Stimulated activated CD4-positive, alpha-beta T cell treated with anti-CD3 and anti-CD28 coated beads, Interleukin-12 subunit alpha, Interleukin-12 subunit beta, amount 100 ng/mL, for 24 hours (primary cell): ENCODE measurements at places on chromosomes 7 and 10.

DNA sequence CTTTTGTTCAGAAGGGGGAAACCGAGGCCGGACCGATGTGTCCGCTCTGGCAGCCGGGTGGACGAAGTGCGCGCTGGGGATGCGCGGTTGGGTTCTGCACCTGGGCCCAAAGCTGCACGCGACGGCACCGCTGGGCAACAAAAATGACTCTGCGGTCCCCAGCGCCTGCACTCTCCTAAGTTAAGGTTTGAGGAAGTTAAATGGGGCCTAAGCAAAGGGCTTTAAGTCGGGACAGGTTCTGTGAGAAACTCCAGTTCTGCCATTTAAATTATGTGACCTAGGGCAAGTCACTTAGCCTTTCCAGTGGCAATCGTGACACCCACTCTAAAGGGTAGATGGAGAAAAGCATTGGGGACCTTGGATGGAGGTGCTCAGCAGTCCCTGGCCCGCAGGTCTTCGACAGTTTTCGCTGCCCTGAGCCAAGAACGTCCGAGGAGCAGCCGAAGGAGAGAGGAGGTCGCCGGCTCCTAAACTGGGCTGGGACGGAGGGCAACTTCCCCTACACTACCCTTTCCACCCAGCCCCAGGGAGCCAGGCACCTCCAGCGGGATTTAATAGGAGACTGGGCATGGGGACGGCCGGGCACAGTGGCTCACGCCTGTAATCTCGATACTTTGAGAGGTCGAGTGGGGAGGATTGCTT, 534 bp upstream of the ACBD5 start:
- DNase-seq = peak; percentile 30

DNA sequence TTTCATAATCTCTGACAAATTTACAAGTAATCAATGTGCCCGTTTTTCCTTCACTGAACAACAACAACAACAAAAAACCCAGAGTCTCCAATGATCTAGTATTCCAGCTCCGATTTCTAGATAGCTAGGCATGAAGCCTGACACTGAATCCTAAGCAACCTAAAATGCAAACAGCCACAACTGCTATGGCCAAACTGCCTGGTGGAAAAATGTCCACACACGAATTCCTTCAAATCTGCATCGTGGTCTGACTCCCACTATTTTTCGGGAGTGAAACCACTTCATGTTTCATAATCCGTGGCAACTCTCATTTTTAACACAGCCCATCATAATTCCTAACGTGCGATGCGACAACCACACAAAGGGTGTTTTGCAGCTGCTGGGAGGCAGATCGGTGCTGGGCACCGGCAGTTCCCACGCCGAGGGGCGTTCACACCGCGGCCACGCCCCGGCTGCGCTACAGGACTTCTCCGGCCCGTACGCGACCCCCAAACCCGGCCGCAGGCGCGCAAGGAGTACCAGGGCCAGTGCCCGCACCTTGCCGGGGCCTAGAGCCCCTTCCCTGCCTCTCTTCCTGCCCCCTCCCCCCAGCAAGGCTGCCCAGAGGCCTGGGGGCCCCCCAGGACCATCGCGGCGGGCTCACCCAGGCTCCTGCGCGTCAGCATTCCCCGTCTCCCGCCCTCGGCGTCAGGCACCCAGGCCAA, 814 bp downstream of the RUFY2 start:
- DNase-seq = peak; percentile 26

- DNase-seq = no peak
These were observed 17.7 kb upstream of the WIPI2 start for GRCh38 chr7:5172196-5172775.

DNA sequence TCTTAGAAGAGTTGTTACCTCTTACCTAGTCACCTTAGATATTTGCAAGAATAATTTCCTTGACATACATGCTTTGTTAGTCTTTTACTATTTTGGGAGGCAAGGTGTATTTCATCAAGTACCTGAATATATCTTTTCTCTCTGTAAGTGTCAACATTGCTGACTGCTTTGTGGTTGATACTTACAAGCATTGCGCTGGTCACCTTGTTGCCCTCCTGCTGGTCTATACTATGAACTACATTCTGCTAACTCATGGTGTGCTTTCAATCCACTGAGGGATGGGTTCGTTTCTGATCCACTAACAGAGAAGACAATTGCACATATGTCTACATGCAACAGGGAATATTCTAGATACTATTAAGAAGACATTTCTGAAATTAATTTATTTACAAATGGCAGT, 837.8 kb upstream of the COBL start:
- no peak for DNase-seq

- DNase-seq = no peak
These were observed 22.4 kb downstream of the NRBF2 start for GRCh38 chr10:63155388-63156020.

GRCh38 chr7:74230446-74231231, 20.8 kb downstream of the LAT2 start:
- DNase-seq = no peak

DNA sequence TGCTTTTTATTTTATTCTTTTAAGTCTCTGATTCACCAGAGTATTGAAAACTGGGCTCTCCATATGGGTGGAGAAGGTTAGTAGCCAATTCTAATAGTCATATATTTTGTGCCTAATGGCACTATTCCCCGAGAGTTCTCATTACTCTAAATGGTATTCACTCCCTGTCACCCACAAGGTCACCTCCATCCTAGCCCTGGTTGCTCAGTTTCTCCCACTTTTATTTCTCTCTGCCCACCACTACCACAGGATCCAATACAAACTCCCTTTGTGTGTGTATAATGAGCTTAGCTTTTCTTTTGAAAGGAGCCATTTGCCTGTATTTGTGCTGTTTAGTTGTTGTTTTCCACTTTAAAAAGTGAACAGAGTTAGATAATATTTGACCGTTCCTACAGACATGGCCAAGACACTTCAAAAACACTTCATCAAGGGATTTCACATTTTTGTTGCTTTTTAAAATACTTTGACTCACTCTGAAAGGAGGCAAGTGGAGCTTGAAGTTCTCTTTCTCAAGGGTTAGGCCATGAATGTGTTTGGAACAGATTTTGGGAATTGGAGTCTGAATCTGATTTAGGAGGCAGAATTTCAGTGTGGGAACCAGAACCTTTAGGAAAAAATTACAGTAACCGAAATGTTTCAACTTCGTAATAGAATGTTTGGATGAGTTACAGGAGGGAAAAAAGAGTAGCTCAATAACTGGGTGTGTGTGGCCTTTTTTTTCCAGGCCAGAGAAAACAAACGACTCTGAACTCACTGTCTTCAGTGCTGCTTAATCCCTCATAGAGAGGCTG, 321.3 kb downstream of the BICC1 start:
- DNase-seq = no peak

DNA sequence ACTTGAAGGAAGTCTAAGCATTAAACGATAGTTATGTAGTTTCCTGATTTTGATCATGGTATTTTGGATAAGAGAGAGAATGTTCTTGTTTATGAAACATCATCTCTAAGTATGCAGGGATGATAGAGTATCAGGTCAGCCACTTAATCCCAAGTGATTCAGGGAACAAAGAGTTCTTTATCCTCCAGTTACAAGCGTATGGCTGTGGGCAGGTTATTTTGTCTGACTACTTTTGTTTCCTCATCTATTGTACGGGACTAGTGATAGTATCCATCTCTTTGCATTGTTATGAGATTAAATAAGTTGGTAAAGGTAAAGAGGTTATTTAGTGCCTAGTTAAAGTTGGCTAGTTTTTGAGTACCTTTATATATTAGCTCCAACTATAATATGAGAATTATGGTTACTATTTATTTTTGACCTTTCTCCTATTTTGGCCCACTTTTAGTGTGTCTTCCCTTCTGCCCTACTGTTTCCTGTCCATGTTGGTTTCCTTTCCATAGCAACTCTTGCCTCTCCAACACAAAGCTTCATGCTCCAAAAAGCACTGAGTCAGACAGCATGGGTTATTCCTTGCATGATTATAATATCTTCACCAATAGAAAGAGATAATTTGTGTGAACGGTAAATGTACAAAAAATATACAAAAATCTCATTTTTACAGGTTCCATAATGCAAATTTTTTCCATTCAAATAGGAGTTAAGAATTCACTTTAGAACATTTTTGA, 65.4 kb downstream of the SP8 start:
- DNase-seq = no peak

DNA sequence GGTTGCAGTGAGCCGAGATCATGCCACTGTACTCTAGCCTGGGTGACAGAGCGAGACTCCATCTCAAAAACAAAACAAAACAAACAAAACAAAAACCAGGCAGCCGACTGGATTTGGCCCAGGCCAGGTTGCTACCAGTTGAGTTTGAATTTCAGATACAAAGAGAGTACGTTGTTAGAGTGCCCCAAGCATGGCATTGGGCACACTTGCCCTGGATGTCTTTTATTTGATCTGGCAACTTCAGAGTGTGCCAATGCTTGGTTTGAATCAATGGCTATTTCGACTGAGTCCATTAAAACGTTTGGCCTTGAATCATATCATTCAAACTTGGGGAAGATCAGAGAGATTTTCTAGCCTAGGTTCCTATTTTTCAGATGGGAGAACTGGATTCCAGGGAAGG, 213.4 kb upstream of the SHH start:
- DNase-seq = no peak

- DNase-seq = no peak
These were observed 40.7 kb upstream of the SDK1 start for GRCh38 chr7:3260401-3260715.

DNA sequence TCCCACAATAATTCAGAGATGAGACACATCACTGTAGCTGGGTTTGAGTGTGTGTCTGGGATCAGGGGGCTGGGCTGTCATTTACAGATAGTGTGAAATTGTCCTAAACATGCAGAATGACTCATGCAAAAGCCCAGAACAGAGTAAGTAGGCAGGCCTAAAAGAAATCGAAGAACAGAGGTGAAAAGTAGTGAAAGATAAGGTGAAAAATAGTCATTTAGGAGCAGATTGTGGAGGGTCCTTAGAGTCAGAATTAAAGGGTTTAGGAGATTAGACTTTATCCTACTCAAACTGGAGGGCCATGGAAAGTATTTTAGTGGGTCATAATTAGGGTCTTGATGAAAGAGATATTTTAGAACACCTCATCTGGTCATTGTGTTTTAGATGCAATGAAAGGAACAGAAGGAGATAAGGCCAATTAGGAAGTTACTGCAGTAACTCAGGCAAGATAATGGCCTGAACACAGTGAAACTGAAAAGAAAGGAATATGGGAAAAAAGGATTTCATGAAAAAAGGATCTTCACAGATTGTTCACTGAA, 58.3 kb upstream of the NEBL start:
- no peak for DNase-seq

GRCh38 chr10:978826-979421, 9.3 kb upstream of the GTPBP4 start:
- DNase-seq = no peak

- no peak for DNase-seq
These were observed 416.1 kb downstream of the NEBL start for GRCh38 chr10:20481054-20481453.

GRCh38 chr10:120600871-120601649, 144.0 kb downstream of the PLPP4 start:
- no peak for DNase-seq

DNA sequence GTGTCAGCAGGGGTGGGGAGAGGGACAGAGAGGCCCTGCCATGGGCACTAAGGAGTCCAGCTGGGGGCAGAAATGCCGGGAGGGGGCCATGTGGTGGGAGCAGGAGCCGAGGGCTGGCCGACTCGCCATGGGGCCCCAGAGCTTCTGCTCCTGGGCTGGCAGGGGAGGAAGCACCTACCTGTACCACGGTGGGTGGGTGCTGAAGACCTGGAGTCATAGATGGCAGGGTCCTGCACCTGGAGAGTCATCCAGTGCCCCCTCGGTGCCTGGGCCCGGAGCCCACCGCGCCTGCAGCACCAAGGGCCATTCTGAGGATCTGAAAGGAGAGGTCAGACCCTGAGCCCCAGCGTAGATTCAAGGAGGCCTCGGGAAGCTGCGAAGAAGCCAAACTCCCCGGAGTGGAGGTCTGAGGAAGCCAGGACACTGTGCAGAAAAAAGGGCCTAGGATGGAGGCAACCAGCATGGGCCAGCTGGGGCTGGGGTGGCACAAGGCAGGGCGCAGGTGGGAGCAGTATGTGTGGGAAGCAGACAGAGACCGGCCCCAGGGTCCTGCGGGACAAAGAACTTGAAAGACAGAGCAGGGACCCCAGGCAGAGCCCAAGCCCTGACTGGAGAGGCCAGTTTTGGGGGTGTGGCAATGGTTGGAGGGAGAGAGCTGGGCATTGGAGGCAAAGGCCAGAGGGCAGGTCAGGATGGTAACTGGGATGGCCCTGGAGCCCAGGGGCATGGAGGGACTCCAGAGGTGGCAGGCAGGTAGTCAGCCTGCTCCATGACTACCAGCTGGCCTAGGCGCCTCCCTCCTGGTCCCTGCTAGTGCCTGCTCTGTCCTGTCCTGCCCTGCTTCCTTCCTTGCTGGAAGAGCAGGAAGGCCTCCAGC, 26.7 kb upstream of the SMARCD3 start:
- DNase-seq = no peak

GRCh38 chr7:37336259-37336658, 112.4 kb downstream of the ELMO1 start:
- DNase-seq = no peak

DNA sequence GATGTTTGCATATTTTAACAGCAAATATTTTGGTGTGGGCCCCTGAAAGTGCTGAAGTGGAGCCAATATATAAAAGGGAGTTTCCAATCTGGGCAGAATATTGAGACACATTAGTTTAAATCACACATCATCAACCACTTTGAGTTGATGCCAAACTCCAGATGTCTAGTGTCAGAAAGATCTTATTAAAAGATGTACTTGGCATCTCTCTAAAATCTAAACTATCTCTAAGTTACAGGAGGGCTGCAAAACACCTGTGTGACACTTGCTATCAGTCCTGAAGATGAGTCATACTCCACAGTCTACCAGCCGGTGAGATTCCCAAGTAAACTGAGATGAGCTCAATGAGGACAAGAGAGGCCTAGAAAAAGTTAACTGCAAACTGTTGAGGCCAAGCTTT, 11.4 kb downstream of the JAZF1 start:
- no peak for DNase-seq

- no peak for DNase-seq
These were observed 41.3 kb downstream of the LDB3 start for GRCh38 chr10:86709396-86710185.

DNA sequence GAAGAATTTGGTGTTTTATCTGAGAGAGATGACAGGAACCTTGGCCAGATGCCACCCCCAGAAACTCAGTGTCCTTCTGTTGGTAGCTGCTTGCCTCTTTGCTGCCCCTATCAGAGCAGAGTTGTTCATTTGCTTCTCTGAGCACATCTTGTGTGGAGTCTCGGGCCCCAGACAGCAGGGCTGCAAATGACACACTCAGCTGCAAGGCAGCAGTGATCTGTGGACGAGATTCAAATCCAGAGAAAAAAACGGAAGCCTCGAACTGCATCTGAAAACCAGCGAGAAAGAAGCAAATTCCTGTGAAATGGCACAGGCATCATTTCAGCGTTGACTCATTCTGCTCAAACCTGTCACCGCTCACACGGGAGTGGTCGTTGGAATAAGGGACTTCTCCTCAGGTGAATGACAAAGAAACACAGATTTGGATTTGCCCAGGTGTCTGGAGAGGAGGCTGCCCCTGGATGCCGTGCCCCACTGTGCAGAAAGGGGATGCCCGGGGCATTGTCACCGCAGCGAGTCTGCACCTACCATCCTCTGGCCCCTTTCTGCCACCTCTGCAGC, 144.7 kb downstream of the PFKFB3 start:
- DNase-seq = peak; percentile 45

GRCh38 chr7:97307521-97308108, 190.1 kb downstream of the SDHAF3 start:
- no peak for DNase-seq

GRCh38 chr10:120181154-120181553, 275.9 kb upstream of the PLPP4 start:
- DNase-seq = no peak
